WTC11 (cell line): ENCODE measurements at places on chromosomes 3 and 15. TPM values are rescaled to one million over a fixed set of nuclear protein-coding genes. Genes with fewer than 3 reads are reported as not detected.

Gene CFAP92
- total RNA-seq: 2.3 to 2.9 TPM (median 2.6 TPM) in 3 replicates

Gene HES1
- 28.4 to 65.9 TPM (median 62.3 TPM) in 3 replicates for total RNA-seq

- DNase-seq: peak; percentile 10
- H3K27me3 ChIP-seq: no peaks in the 10 kb centered on the region
- peaks cover 3% of the 10 kb centered on the region for H3K36me3 ChIP-seq
- H3K4me1 ChIP-seq: no peaks in the 10 kb centered on the region
- no peak overlapping the region; the same call in 1 of the 2 replicates for H3K27ac ChIP-seq
Observed at GRCh38 chr3:46673151-46674030, 20.1 kb downstream of the ALS2CL start.

GRCh38 chr3:45553469-45553974 lies 41.0 kb upstream of the LIMD1 start:
- no peak overlapping the region for H3K27ac ChIP-seq
- no peak overlapping the region for H3K4me3 ChIP-seq
- no peaks in the 10 kb centered on the region for H3K36me3 ChIP-seq
- H3K27me3 ChIP-seq: no peaks in the 10 kb centered on the region

GRCh38 chr3:50533316-50533715 lies 29.9 kb upstream of the CACNA2D2 start:
- H3K36me3 ChIP-seq: no peaks in the 10 kb centered on the region
- H3K4me3 ChIP-seq: no peak overlapping the region
- no peak for DNase-seq
- H3K4me1 ChIP-seq: peaks cover 25% of the 10 kb centered on the region
- H3K27me3 ChIP-seq: peaks cover 35% of the 10 kb centered on the region
- H3K27ac ChIP-seq: no peak overlapping the region

GRCh38 chr3:127884041-127884440 lies 31.0 kb upstream of the KBTBD12 start:
- H3K4me3 ChIP-seq: no peak overlapping the region
- H3K36me3 ChIP-seq: no peaks in the 10 kb centered on the region
- no peaks in the 10 kb centered on the region; the same call in 1 of the 2 replicates for H3K27me3 ChIP-seq
- no peak for DNase-seq

DNA sequence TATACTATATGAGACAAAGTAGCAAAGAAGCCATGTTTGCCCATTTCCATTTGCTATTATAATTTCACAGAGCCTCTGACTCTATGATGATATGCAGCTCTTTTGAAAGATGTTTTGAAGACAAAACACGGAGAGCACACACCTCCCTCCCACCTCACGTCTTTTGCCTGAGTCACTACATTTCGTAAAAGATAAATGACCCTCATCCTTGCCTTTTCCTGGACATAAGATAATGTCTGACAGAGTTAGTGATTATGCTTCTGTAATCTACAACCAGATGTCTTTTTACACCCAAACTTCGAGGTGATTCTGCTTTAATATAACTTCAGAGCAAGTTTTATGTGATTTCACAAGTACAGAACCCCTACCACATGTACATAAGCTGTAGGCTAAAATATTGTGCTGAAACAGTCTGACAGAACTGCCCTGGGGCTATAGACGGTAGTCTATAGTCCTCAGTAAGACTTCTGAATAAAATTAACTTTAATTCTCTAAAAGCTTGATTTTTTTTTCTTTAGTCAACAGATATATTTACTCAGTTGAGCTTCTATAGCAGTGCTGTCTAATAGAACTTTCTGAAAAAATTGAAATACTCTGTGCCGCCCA lies 99.9 kb downstream of the CD200R1L start:
- H3K4me3 ChIP-seq: no peak overlapping the region
- no peaks in the 10 kb centered on the region; the same call in 1 of the 2 replicates for H3K27me3 ChIP-seq
- H3K4me1 ChIP-seq: peaks cover 38% of the 10 kb centered on the region

DNA sequence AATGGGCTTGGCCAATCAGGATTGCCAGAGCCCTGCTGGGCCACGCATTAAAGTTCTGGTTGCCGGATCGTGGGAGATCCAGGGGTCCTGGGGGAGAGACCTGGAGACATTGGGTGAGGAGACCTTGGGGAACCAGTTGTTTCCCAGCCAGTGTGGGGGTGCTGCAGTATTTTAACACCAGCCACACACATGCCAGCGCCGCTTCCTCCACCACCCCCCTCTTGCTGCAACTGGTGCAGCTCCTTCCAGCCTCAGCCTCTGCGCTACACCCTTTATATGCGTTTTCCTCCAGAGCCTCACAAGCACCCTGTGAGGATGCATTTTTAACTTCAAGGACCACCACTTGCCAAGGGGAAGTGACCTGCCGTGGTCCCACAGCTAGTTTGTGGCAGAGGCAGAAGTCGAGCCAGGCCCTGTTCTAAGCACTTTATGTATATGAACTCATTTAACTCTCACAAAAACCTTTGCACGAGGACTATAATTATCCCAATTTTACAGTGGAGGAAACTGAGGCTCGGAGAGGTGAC lies 29.4 kb upstream of the GRIP2 start:
- no peak overlapping the region for H3K4me3 ChIP-seq
- no peak for DNase-seq
- H3K27me3 ChIP-seq: no peaks in the 10 kb centered on the region
- peaks cover 20% of the 10 kb centered on the region for H3K4me1 ChIP-seq

Gene PRICKLE2
- 4.5 to 5.6 TPM (median 4.7 TPM) in 3 replicates for total RNA-seq

DNA sequence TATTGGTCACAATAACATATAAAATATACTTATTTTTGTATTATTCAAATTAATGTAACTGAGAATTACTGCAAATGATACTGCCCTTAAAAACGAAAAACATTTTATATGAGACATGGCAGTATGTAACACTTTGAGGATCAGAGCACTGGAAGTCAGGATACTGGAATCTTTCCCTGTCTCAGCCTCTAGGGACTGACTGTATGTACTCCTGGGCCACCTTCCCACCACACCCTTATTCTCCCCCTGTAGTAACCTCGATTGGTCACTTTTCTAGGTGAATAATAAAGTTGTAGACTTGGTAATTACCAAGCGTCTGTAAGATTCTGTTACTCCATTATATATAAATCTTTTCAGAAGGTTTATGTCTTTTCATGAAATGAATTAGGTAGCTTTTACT lies 43.0 kb downstream of the LRRC49 start:
- H3K4me1 ChIP-seq: peaks cover 3% of the 10 kb centered on the region; the same call in 1 of the 2 replicates
- H3K4me3 ChIP-seq: no peak overlapping the region
- DNase-seq: no peak
- H3K27me3 ChIP-seq: no peaks in the 10 kb centered on the region
- H3K27ac ChIP-seq: no peak overlapping the region

Gene MASP1
- 2.2 to 3.5 TPM (median 3.1 TPM) in 3 replicates for total RNA-seq

Gene PLA2G4D
- 0.07 to 0.24 TPM (median 0.09 TPM) in 3 replicates for total RNA-seq

- H3K27me3 ChIP-seq: peaks cover 100% of the 10 kb centered on the region
- no peak within 1 kb of the TSS for H3K27ac ChIP-seq
- DNase-seq: peak; percentile 69
Observed at GRCh38 chr15:45129651-45130129, at the start of the genes DUOX1 and DUOXA1. Gene DUOX1 (plus strand): TSS chr15:45129994. CDS start chr15:45131967, 1,973 bp downstream. Gene DUOXA1 (minus strand): TSS chr15:45129879. CDS start chr15:45123014, 6,865 bp downstream.

DNA sequence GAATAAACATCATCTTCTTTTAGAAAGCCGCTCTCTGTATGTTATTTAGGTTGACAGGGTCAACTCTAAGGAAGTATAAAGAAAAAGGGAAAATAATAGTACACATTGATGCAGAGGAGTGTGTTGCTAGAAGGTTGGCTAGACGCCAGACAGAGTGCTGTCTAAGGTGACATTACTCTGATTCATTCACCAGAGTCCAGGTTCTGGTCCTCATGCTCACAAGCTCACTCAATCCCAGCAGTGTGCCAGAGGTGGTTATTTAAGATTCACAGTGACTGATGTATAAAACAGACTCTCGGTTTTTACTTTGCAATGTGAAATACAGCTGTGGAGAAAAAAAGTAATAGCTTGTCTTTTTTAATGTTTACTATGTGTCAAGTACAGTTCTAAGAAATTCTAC lies 1.7 kb downstream of the CFAP44 start:
- peaks cover 3% of the 10 kb centered on the region; the same call in 1 of the 2 replicates for H3K27me3 ChIP-seq
- no peak overlapping the region for H3K27ac ChIP-seq
- no peaks in the 10 kb centered on the region for H3K36me3 ChIP-seq
- H3K4me1 ChIP-seq: peaks cover 7% of the 10 kb centered on the region

Gene ITGB5
- 292 to 339 TPM (median 296 TPM) in 3 replicates for total RNA-seq

DNA sequence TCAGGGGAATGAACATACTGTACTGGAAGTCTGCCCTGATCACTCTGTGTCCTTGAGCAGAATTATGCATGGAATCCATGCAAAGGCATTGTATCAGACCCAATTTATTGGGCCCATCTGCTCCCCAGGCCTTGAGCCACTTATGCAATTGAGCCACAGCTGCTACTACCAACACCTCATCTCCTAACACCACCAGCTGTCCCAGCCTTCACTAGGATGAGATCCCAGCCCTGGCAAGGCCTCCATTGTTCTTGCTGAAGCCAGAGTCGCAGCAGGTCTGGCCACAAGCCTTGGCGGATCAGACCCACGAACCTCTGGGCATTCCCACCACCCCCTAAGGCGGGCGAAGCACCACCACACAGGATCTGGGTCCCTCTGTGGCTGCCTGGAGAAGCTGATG lies 9.2 kb upstream of the NME9 start:
- DNase-seq: no peak
- peaks cover 39% of the 10 kb centered on the region for H3K4me1 ChIP-seq
- no peak overlapping the region for H3K27ac ChIP-seq
- no peaks in the 10 kb centered on the region for H3K36me3 ChIP-seq

Gene FRMD4B
- total RNA-seq: 4.0 to 6.7 TPM (median 5.9 TPM) in 3 replicates

GRCh38 chr15:73368301-73369136 lies at the start of gene HCN4:
Gene HCN4 (minus strand): TSS chr15:73368958. CDS start chr15:73368270, 688 bp downstream.
- peaks cover 52% of the 10 kb centered on the region for H3K4me1 ChIP-seq
- no peak within 1 kb of the TSS for H3K27ac ChIP-seq
- peak; percentile 84 for DNase-seq
- H3K4me3 ChIP-seq: peak within 1 kb of the TSS; percentile 76
- no peaks in the 10 kb centered on the region for H3K36me3 ChIP-seq
- H3K27me3 ChIP-seq: peaks cover 49% of the 10 kb centered on the region

DNA sequence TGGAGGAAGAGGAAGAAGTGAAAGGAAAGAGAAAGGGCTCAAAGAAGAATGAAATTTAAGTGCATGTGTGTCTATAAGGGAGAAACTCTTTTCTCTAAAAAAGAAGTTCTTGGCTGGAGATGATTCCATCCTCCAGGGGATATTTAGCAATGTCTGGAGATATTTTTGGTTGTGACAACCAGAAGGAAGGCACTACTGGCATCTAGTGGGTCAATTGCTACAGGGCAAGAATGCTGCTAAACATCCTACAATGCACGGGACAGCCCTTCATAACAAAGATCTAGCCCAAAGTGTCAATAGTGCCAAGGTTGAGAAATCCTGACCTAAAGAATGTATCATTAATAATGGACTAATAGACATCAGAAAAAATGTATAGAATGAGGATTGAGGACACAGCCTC lies 57.4 kb upstream of the ST3GAL6 start:
- H3K36me3 ChIP-seq: no peaks in the 10 kb centered on the region
- no peaks in the 10 kb centered on the region for H3K27me3 ChIP-seq
- no peak overlapping the region for H3K27ac ChIP-seq
- H3K4me1 ChIP-seq: peaks cover 34% of the 10 kb centered on the region
- no peak overlapping the region for H3K4me3 ChIP-seq

DNA sequence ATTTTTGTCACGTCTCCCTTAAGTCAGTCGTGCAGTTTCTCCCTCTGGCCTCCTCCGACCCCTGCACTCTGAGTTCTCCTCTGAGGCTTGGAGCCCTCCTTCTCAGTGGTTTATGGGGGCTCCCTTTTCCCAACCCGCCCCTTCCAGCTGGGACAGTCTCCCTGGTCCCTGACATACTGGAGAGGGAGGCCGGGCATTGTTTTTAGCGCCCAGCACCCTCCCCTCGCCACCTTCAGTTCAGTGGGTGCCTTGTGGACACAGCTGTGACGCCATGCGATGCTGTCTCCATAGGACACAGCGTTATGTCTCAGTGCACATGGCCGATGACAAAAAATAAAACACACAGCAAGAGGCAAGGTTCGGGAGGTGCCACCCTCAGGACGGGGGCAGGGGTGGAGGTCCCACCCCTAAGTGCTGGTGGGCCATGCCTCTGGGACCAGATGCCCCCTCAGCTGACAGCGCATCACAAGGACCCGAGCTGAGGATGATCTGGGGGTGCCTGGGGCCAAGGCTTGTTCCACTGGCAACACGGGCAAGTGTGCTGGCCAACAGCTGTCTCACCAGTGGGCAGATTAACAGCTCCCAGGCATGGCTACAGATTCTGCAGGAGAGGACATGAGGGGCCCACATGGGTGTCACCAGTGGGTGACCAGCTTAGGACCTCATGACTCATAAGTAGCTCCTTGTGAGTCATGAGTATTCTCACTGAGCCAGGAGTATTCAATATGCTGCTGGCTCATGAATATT lies 81.6 kb downstream of the PLXNA1 start:
- no peak overlapping the region for H3K4me3 ChIP-seq
- H3K27me3 ChIP-seq: no peaks in the 10 kb centered on the region
- H3K36me3 ChIP-seq: no peaks in the 10 kb centered on the region
- DNase-seq: no peak
- 0 out of 2 replicates have a peak overlapping the region, but pooled peaks have one; percentile 17 for H3K27ac ChIP-seq

- H3K36me3 ChIP-seq: no peaks in the 10 kb centered on the region
- H3K27me3 ChIP-seq: peaks cover 62% of the 10 kb centered on the region
- H3K27ac ChIP-seq: no peak overlapping the region
Observed at GRCh38 chr15:83653288-83653638, 660 bp upstream of the ADAMTSL3 start.

DNA sequence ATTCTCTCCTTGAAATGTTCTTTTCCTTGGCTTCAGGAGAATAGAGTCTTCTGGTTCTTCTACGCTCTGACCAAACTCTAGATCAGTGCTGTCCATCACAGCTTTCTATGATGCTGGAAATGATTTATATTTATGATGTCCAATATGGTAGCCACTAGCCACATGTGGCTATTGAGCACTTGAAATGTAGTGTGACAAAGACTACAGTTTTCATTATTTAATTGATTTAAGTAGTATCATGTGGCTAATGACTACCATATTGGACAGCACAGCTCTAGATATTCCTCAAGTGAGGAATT lies 2.9 kb downstream of the LNP1 start:
- DNase-seq: no peak
- H3K4me1 ChIP-seq: peaks cover 35% of the 10 kb centered on the region
- H3K4me3 ChIP-seq: peak overlapping the region; percentile 94
- no peak overlapping the region for H3K27ac ChIP-seq
- H3K27me3 ChIP-seq: no peaks in the 10 kb centered on the region
- H3K36me3 ChIP-seq: peaks cover 18% of the 10 kb centered on the region; the same call in 1 of the 2 replicates

GRCh38 chr3:13788522-13789424 lies 91.1 kb downstream of the WNT7A start:
- no peak overlapping the region for H3K4me3 ChIP-seq
- H3K4me1 ChIP-seq: peaks cover 17% of the 10 kb centered on the region
- no peak for DNase-seq
- H3K27me3 ChIP-seq: no peaks in the 10 kb centered on the region

Gene NR2E3
- 0.57 to 1.4 TPM (median 0.80 TPM) in 3 replicates for total RNA-seq

DNA sequence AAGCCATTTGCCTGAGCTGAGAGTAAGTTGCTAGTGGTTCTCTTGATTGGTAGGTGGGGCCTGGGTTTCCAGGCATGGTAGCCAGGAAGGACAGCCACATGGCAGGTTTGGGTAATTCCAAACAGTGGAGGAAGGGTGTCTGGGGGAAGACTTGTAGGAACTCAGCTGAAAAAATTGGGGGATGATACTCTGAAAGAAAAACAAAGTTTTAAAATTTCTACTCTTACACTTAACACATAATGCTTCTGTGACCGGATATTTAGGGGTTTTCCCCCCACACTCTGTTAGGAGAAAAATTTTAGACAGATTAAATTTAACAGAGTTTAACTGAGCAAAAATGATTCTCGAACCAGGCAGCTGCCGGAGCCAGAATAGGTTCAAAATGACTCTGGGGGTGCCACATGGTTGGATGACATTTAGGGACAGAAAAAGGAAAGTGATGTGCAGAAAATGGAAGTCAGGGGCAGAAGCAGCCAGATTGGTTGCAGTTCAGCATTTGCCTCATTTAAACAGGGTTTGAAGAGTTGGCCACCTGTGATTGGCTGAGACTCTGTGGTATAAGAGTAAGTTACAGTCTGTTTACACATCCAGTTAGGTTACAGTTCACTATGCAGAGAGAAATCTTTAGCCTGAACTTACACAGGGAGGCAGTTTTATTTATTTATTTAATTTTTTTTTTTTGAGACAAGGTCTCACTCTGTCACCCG lies 8.1 kb downstream of the B2M start:
- H3K27ac ChIP-seq: no peak overlapping the region; the same call in 1 of the 2 replicates
- no peaks in the 10 kb centered on the region for H3K27me3 ChIP-seq
- H3K4me3 ChIP-seq: no peak overlapping the region
- DNase-seq: no peak
